Hair follicle dermal papilla cell (primary cell): ENCODE measurements at places on chromosomes 11 and 22. TPM values are rescaled to one million over a fixed set of nuclear protein-coding genes. Genes with fewer than 3 reads are reported as not detected.

SCGB1D2 gene
- not detected in 2 replicates for total RNA-seq

PHETA2 gene
- 28.9 and 33.8 TPM in 2 replicates for total RNA-seq

MN1 gene
- 6.2 and 12.5 TPM in 2 replicates for total RNA-seq

APOA1 gene
- 0.32 TPM in 1 of 2 replicates, not detected in the other for total RNA-seq

GAL gene
- total RNA-seq, result not detected in 2 replicates

DEUP1 gene
- under 0.01 TPM in 1 of 2 replicates, not detected in the other for total RNA-seq

C11orf98 gene
- total RNA-seq, result 14.9 and 20.3 TPM in 2 replicates

FIBIN gene
- 172 and 178 TPM in 2 replicates for total RNA-seq

B4GALNT4 gene
- total RNA-seq, result 1.5 and 3.7 TPM in 2 replicates

FOLR2 gene
- not detected in 2 replicates for total RNA-seq
